Stimulated activated CD4-positive, alpha-beta T cell treated with anti-CD3 and anti-CD28 coated beads, Interleukin-4, amount 100 ng/mL, for 4 hours (primary cell): ENCODE measurements at places on chromosomes 6 and 20.

GRCh38 chr6:143998686-143999085 lies 9.4 kb downstream of the PLAGL1 start:
- no peak for DNase-seq

- no peak for DNase-seq
These were observed 25.6 kb downstream of the UTRN start for GRCh38 chr6:144310765-144311164.

GRCh38 chr20:1283522-1284510 lies 17.7 kb downstream of the SNPH start:
- no peak for DNase-seq

GRCh38 chr6:150033207-150033771 lies 8.0 kb upstream of the RAET1L start:
- no peak for DNase-seq

- DNase-seq = no peak
These were observed 16.9 kb downstream of the RBM38 start for GRCh38 chr20:57408131-57408530.

DNA sequence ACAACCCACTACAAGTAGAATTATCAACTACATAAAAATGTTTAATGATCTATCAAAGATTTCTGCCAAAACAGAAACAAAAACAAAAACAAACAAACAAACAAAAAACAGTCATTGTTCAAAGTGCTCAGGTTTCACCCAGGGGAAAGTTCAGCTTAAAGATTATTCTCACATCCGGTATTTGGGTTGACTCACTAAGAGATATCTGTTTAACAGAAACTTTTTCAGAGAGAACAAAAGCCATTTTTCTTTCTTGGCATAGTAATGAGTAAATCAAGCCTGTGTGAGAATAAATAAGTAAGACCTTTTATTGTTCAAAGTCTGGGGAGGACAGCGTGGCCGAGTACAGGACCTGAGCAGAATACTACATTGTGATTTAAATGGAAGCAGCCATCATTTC lies 143.6 kb downstream of the RCAN2 start:
- DNase-seq = no peak
